ENCODE measurements at places on chromosomes 16 and 17. TPM values are rescaled to one million over a fixed set of nuclear protein-coding genes. Genes with fewer than 3 reads are reported as not detected.

The CCL1 gene
- not detected for total RNA-seq

DNA sequence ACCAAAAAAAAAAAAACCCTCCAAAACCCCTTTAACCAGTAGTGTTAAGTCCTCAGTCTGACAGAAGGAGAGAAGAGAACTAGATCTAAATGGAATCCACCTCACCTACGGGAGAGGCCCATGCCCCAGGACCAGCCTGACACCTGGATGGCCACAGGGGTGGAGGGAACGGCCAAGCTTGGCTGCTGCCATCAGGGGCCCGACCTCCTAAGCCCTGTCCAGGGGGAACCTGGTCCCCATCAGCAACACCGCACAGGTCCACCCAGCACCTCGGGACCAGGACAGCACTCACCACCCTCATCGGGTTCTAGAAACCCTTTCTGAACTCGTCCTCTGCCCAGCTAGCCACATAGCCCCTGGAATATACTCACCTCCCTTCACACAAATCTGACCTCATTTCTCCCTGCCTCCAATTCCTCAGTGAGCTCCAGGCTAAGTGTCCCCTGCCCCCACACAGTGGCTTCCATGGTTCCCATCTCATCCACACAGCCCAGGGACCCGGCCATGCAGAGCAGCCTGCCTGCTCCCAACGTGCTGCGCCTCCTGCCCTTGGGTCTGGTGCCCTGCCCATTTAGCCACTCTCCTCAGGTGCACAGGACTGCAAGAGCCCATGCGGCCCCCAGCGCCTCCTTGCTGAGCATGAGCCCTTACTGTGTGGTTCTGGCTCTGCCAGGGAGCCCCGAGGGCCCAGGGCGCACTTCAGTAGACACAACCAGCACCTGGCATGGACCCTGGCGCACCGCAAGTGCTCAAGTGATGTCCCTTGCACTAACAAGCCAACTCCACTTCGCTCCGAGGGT is 18.3 kb upstream of the CYTH1 start:
- DNase-seq, result no peak

DNA sequence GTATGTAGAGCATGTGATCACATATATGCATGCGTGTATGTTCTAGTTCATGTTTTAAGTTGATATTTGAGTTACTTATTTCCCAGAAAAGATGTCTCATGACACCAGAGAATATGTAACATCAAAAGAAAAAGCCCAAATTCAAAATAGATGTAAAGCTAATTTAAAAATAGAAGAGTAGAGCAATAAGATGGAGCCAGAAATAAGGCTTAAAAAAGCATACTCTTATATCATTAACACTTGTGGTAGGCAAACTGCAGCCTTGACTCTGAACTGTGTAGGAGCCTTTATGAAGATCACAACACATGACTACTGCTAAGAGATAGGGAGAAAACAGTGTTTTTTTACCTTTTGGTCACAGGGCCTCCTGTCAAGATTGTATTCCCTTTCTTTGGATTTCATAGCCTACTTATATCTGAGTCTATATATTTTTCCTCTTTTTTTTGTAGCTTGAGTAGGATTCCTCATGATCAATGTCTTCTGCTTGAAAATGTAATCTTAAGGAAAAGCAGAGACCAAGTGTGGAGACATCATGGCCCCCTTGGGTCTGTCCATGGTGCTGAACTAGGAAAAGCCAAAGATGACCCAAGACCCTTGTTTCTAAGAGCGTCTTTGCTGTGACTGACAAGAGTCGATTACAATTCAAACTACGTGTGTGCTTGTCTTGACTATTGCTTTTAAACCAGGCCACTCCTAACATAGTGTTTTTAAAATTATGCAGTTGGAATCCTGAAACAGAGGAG is 390.4 kb downstream of the SHISA9 start:
- no peak for DNase-seq

DNA sequence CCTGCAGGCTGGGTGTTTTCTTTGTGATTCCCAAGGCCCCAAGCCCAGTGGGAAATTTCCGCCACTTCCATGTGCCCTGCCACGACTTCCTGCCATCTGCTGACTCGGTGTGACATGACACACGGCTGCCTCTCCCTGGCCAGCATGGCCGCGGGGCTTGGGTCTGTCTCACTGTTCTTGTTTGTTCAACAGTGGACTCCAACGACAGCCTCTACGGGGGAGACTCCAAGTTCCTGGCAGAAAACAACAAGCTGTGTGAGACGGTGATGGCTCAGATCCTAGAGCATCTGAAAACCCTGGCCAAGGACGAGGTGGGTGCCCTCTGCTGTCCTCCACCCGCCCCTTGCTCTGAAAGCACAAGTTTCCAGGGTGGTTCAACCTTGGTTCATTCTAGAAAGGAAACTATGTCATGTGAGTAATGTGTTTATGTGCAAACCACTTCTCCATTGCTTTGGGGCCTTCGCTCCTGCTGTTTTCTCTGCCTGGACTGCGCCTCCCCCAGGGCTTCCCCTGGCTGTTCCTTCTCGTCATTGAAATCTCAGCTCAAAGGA is 26.8 kb downstream of the KNOP1 start:
- no peak for DNase-seq

DNA sequence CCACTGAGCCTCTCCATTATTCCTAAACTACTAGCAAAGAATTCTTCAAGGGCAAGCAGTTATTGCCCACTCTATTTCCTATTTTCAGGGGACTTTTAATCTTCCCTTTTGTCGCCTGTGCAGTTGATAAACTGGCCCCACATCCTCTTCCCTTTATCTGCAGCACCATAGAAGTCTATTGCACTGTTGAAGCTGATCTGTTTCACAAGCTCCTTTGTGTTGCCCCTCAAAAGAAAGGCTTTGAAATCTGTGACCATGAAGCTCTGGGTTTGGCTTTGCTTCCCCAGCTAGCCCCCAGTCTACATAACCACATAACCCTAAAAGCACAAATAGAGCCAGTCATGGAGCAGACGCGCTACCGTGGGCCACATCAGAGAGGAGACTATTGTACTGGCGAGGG is 37.1 kb downstream of the CDRT15 start:
- no peak for DNase-seq

- no peak for DNase-seq
These were observed 53.0 kb downstream of the IRX3 start for GRCh38 chr16:54233615-54234014.

The PRAC1 gene
- not detected for total RNA-seq

- DNase-seq, result no peak
These were observed 78.6 kb downstream of the CDK5R1 start for GRCh38 chr17:32565401-32565800.

- no peak for DNase-seq
These were observed 22.4 kb upstream of the EIF1 start for GRCh38 chr17:41666237-41666641.

The HLF gene
- total RNA-seq, result 0.29 TPM

GRCh38 chr16:19417640-19418039 is at the start of gene TMC5:
TMC5 (plus strand) TSS chr16:19417883; CDS start chr16:19440039, 22,156 bp downstream.
- no peak for DNase-seq

The P2RX1 gene
- total RNA-seq, result not detected

DNA sequence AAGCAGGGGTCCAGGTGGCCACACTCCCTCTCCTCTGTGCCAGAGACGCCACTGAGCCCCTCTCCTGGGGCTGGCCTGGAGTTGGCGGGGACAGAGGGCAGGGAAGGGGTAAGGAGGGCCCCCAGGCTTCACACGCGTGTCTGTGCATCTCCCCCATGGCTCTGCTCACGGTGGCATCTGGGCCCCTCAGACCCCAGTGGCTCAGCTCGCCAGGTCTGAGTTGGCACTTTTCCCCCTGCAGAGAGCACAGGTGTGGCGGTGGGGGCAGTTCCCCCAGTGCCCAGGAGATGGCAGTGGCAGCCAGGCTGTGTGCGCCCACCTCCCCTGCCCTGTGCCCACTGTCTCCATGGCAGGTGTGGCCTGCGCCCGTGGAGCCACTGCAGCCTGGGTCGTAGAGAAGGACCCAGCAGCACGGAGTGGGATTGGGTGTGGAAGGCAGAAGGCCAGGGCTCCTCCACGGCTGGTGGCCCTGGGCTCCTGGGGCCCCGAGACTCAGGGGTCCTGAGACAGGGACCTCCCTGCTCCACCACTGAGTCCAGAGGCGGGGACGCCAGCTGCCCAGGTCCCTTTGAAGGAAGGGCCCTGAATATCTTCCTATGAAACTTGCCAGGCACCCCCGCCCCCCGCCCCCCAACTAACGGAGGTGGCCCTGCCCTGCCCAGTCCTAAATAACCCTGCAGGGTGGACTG is 4.3 kb upstream of the APRT start:
- DNase-seq, result no peak

- DNase-seq, result no peak
These were observed 8.3 kb upstream of the NLRC5 start for GRCh38 chr16:56980792-56981724.

- DNase-seq, result no peak
These were observed at the start of gene FA2H for GRCh38 chr16:74774223-74775139. FA2H (minus strand) TSS chr16:74774820; CDS start chr16:74774755, 65 bp downstream.

- DNase-seq, result no peak
These were observed 17.2 kb downstream of the METRNL start for GRCh38 chr17:83096401-83097224.

DNA sequence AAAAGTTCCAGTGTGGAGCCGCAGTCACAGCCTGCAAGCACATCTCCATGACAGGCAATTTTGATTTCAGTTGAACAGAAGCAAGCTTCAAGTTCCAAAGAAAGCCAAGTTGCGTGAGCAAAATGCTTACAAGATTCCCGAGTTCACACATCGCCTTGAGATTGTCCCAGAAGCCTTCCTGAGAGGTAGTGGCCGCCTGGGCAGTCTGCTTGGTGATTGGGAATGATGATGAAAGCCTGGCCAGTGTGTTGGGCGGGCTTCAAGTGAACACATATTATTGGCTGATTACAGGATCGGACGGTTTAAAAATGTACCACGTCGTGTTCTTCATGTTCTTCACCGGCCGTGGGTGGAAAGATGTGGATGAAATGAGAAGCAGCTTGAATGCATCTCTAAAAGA is 185.5 kb downstream of the FOXL1 start:
- DNase-seq, result no peak

GRCh38 chr16:66539623-66540469 is 10.1 kb downstream of the TK2 start:
- DNase-seq, result no peak

The XAF1 gene
- total RNA-seq, result 82.8 TPM

DNA sequence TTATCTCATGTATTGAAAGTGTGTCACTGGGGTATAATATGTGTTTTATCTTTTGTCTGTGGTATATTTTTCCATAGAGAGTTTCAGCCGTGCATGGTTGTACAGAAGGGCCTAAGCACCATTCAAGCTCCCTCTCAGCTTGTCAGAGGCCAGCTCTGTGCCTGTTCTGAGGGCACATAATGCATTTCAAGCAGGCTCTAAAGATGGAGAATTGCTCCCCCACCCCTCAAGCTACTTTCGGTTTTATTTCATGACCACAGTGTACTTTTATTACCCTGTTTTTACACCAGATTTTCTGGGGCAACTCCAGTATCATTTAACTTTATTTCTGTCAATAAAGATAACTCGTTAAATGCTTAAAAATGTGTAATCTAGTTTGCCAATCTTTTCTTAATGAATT is 131.7 kb downstream of the SHISA6 start:
- no peak for DNase-seq

GRCh38 chr17:16926061-16926511 is 45.8 kb downstream of the TNFRSF13B start:
- no peak for DNase-seq
